Dermis blood vessel endothelial cell (primary cell): ENCODE measurements at places on chromosomes 7 and 10. TPM values are rescaled to one million over a fixed set of nuclear protein-coding genes. Genes with fewer than 3 reads are reported as not detected.

DNA sequence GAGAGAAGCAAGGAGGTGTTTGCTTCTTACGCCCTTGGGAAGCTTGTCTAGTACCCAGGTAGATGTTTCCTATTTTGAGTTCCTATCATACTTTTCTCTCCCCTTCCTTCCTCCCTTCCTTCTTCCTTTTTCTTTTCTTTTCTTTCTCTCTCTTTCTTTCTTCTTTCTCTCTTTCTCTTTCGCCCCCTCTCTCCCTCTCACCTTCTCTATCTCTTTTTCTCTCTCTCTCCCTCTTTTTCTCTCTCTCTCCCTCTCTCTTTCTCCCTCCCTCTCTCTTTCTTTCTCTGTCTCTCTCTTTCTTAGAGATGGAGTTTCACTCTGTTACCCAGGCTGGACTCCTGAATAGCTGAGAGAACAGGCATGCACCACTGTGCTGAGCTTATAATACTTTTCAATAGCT is 322.2 kb downstream of the TNS3 start:
- DNase-seq = no peak

DNA sequence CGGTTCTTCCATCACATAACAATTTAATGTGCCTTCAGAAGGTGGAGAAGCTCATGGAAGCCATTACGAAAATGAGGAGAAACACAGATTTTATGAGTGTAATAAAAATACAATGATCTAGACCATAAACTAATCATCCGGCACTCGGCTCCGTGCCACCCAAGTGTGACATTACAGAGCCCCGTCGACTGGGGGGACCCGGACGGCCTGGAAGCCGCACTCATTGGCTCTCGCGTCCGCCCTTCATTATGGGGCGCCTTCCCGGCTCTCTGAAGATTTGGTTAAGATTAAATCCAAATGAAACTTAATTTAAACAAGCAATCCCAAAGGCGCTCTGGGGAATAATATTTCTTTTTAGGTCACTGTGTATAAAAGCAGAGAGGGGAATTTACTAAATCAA is 242.6 kb downstream of the DNAJB6 start:
- DNase-seq = no peak

GRCh38 chr10:44725404-44725803 is 185.7 kb upstream of the TMEM72 start:
- no peak for DNase-seq

GRCh38 chr7:37145682-37146081 is 303.0 kb downstream of the ELMO1 start:
- no peak for DNase-seq

- DNase-seq = no peak
These were observed 28.4 kb downstream of the TBC1D12 start for GRCh38 chr10:94430701-94431100.

- DNase-seq = no peak
These were observed 212.8 kb downstream of the ZNF365 start for GRCh38 chr10:62587011-62587410.

- DNase-seq = no peak
These were observed 360.3 kb downstream of the WDR11 start for GRCh38 chr10:121211446-121211845.

GRCh38 chr10:1449572-1450205 is 287.6 kb downstream of the ADARB2 start:
- no peak for DNase-seq

- no peak for DNase-seq
These were observed 97.3 kb downstream of the SNX13 start for GRCh38 chr7:17843041-17843440.

- no peak for DNase-seq
These were observed 22.0 kb downstream of the YKT6 start for GRCh38 chr7:44222776-44223261.

- DNase-seq = no peak
These were observed 66.3 kb upstream of the NPVF start for GRCh38 chr7:25294624-25295023.

DNA sequence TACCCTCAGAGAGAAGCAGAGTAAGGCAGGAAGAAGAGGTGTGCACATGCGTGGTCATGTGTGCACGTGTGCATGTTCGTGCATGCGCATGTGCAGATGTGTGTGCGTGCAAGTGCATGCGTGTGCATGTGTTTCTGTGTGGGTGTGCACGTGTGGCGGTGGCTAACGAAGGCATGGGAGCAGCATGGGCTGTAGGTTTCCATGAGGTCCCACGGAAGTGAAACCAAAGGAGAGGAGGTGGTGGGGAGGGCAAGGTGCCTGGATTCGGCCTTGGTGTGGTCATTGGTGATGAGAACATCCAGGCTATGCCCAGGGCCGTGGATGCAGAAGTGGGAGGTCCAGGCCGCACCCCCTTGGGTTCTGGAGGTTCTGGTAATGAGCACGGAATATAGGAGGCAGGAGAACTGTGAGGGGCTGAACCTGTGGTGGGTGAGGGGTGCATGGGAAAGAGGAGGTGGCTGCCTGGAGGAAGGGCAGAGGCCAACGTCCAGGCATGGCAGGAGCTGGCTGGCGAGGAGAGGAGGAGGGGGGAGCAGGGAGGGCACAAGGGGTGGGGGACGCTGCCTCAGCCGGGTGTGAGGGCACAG is 2.4 kb upstream of the INPP5A start:
- DNase-seq = no peak

DNA sequence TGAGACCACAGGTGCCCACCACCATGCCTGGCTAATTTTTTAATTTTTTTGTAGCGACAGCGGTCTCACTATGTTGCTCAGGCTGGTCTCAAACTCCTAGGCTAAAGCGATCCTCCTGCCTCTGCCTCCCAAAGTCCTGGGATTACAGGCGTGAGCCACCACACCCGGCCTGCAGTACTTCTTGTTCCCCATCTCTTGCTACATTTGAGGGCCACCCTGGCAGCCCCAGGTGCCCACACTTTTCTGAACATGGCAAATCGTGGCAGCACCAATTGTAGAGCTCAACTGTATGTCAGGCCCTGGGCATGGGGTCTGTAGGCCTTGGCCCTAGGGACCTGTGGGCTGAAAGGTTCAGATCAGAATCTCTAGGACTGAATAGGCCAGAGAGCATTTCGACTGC is 25.1 kb upstream of the LIMK1 start:
- no peak for DNase-seq

GRCh38 chr7:12287901-12288300 is 76.8 kb downstream of the TMEM106B start:
- no peak for DNase-seq

DNA sequence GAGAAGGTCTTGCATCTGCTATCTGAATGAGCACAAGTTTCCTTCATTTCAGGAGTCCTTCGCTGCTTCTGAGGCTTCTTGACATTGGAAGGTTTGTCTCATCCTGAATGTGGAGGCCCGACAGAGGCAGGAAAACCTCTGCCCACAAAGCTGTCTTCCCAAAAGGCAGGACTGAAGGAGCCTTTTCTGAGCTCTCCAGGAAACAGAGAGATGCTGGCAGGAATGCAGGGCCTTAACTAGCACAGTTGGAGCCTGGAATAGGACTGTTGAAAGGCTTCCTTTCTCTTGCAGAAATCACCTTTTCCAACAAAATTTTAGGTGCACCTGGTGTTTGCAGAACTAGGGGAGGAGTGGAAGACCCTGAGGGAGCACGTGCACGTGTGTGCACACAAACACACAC is 637.4 kb upstream of the MKI67 start:
- no peak for DNase-seq

- no peak for DNase-seq
These were observed 302.9 kb downstream of the WDR37 start for GRCh38 chr10:1358860-1359625.

GRCh38 chr10:6702030-6702429 is 122.0 kb upstream of the PRKCQ start:
- no peak for DNase-seq

DNA sequence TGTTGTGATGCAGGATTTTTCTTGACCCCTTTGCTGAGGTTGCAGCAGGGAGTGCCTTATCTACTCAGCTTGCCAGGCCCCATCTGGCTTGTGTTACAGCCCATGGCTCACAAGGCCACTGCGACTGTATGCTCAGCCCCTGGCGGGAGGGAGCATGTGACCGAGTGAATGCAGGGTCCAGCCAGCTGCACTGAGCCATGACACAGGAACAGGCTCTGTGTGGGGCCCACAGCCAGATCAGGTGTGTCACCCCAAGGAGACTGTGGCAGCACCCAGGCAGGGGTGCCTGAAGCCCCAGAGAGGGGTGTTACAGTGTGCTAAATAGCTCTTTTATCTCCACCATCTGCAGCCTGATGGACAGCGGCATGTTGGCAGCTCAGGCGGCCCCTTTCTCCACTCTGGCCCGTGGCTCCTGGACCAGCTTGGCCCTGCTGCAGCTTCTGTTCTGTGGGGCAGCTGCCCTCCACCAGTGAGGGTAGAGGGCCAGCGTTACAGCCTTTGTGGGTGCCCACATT is 2.6 kb upstream of the PCBD1 start:
- DNase-seq = no peak

DNA sequence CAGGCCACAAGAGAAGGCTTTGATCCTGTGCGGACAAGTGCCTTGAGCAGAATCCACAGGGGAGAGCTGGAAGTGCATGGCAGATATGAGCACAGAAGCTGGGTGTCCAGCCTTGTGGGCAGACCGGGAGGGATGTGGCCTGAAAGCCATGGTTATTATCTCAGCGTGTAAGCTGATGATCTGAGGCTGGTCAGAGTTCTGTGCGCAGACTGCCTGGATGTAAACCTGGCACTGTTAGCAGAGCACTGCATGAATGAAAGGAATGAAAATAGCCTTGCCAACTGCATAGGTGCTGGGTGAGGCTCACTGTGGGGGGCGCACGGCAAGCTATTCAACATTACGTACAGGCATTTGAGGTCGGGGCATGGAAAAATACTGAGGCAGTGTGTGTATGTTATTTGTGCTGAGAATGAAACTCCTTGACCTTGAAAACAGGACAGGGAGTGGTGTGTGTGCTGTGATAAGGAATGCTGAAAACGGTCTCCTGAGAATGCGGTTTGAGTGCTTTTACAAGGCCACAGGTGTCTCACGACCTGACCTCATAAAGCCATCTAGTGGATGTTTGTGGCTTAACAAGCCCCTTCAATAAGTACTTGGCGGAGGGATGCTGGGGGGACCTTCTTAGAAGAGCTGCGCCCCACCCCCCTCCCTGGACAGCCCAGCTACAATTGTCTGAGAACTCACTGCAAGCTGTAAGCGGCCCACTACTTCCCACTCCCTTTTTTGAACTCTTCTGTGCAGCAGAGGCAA is 18.7 kb downstream of the AKR1C1 start:
- peak; percentile 70 for DNase-seq

DNA sequence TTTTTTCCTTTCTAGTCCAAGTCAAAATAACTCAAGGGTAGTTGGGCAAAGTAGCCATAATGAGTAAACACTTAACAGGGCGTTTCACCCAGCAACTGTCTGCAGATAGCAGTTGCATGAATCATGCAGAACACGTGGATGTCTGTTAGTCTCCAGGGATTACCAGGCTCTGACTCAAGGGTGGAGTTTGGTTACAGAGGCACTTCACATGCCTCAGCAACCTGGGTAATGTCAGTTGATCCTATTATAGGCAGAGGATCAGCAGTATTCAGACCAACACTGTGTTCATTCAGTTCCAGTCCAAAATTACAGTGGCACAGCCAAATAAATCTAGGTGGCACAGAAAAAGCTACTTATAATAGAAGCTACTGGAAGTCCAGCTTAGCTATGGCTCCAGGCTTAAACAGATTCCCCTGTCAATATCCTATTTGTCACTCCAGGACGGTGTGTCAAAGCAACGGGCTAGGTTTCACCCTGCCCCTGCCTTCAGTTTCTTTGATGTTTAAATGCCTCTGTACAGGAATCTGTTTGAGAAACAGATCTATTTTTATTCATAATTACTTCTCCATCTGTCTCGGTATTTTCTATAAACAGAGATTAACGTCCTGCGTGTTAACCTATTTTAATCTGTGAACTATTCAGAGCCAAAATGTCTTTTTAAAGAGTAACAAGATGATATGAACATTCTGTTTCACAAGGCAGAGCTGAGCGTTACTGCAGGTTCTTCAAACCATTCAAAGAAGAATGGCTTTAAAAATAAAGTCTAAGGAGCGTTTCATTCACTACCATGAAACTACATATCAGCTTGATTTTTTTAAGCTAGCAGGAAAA is 162.6 kb upstream of the AKR1E2 start:
- peak; percentile 99 for DNase-seq

DNA sequence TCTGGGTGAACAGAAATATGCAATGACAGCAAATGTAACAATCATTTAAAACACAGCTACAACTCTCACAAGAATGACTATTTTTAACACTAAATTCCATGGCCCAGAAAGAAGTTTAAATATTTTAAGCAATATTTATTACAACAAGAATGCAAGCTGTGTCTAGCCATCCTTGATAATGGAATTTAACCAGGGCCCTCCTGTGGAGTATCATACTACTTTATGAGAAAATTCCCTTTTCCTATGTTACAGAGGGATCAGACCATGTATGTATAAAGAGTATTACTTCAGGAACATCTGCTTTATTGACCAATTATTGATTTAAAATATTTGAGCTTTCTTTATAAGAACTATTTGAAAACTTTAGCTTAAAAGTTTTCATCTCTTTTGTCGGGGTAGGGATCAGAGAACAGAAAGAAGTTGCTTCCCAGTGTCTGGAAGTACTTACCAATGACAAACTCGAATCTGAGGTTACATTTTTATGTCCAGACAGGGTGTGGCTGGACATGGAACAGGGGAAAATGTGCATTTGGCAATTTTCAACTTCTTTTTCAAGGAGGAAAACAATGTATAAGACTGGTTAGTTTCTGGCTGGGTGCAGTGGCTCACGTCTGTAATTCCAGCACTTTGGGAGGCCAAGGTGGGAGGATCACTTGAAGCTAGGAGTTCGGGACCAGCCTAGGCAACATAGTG is 48.3 kb upstream of the NRBF2 start:
- DNase-seq = no peak

DNA sequence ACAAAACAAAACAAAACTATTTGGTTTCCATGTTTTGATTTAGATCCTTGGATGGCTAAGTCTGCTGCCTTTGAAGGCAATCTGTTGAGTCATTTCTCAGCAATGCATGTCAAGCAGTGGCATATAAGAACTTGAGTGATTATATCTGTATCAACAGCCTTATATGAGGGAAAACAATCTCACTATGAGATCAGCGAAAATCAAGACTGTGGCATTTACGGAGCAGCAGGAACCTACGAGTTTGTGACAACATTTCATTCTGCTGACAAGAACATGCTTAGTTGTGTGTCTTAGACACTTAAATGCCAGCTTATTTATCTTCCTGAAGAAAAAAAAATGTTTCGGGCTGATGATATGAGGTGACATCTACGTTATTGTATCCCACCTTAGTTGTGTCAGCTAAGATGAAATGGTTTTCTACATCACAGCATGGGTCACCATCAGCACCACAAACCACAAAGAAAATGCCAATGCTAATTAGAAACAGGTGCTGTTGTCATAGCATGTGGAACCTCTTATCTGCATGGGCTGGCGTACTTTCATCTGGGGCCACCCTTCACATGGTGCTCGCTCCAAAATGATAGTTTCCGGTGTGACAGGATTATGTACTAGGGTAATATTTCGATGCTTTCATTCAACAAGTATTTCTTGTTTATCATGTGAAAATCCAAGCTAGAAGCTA is 1085.5 kb downstream of the SORCS1 start:
- DNase-seq = no peak

The SGMS1 gene
- 64.0 and 69.3 TPM in 2 replicates for total RNA-seq

The PLAC9 gene
- 0.60 and 0.68 TPM in 2 replicates for total RNA-seq

The ELN gene
- 4.4 and 5.4 TPM in 2 replicates for total RNA-seq

The CCL24 gene
- not detected in 2 replicates for total RNA-seq

The ZSWIM8 gene
- total RNA-seq = 66.4 and 71.8 TPM in 2 replicates

The MKI67 gene
- total RNA-seq = 7.3 and 49.0 TPM in 2 replicates

The CFAP46 gene
- total RNA-seq = 0.19 and 0.85 TPM in 2 replicates

The NOS3 gene
- total RNA-seq = 33.4 and 103 TPM in 2 replicates
